Stimulated activated CD8-positive, alpha-beta memory T cell treated with anti-CD3 and anti-CD28 coated beads, Interleukin-15, amount 100 ng/mL, for 24 hours (primary cell): ENCODE measurements at places on chromosomes 6 and 20.

GRCh38 chr20:57570920-57571319 is 10.0 kb downstream of the PCK1 start:
- DNase-seq = no peak

DNA sequence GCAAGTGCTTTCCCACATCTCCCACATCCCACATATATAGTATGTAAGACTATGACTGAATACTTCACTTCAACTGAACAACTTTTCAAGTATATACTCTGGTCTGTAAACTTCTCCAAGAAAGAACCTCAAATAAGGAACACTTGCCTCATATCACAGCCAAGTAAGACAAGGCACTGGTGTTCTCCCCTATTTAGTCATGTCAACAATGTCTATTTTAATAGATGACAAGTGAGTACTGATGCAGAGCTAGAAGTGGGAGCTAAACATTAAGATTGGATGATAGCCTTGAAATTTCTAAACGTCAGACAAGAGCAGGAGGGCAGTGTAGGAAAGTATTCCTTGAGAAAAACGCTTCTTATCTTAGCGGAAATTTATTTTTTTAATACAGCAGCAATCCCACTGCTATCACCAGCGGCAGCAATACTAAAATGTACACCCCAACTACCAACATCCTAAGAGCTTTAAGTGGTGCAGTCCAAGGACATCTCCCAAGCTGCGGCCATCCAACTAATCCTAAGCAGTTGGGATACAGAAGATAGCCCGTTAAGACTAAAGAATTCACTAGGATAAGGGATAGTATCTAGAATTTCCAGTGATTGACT is 29.3 kb downstream of the DST start:
- no peak for DNase-seq

DNA sequence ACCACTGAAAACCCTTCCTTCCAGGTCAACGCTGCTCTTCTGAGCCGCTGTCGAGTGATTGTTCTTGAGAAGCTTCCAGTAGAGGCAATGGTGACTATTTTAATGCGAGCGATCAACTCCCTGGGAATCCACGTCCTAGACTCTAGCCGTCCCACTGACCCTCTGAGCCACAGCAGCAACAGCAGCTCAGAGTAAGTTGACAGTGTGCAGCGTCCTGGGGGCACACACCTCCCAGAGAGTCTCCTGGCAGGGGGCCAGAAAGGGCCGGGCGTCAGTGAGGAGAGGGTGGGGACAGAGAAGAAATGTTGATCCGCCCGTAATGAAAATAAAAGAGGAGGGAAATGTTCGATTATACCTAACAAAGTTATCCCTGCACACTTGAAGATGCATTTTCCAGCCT is 5.0 kb downstream of the WRNIP1 start:
- no peak for DNase-seq

GRCh38 chr6:70538376-70538775 is 28.4 kb upstream of the SDHAF4 start:
- no peak for DNase-seq

- no peak for DNase-seq
These were observed 50.0 kb downstream of the IL20RA start for GRCh38 chr6:136994782-136995181.

GRCh38 chr6:154862536-154862935 is 129.3 kb downstream of the SCAF8 start:
- DNase-seq = no peak

GRCh38 chr6:49980898-49981297 is 11.5 kb upstream of the DEFB113 start:
- no peak for DNase-seq

DNA sequence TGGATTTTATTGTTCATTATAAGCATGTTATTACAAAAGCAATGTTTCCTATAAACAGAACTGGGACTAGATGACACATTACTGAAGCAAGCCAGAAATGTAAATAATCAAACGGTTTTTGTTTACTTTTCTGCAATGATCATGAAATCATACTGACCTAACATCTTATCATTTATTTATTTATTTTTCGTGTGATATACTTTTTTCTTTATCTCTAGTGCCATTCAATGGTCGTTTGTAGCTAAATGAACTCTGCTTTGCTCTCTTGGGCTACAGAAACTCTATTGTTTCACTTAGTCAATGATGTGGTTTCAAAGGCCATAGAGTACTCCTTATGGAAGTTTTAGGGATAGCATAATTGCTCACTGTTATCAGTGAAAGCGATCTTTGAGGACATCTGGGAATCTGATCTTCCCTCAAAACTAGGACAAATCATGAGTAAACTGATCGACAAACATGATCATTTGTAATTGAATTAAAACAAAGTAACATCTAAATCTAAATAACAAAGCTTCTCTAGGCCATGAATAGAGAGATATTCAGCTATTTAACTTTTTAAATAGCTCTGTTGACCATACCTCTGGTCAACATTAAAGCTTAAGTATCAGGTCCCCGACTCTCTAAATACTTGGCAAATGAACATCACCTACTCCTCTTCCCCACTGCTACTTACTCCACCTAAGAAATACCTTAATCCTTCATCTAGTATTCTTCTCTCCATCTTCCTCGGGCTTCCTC is 933.4 kb downstream of the TFAP2A start:
- no peak for DNase-seq

- DNase-seq = no peak
These were observed 11.6 kb downstream of the GSS start for GRCh38 chr20:34943808-34944567.

- DNase-seq = no peak
These were observed 35.1 kb upstream of the SRPK1 start for GRCh38 chr6:35955970-35956369.

DNA sequence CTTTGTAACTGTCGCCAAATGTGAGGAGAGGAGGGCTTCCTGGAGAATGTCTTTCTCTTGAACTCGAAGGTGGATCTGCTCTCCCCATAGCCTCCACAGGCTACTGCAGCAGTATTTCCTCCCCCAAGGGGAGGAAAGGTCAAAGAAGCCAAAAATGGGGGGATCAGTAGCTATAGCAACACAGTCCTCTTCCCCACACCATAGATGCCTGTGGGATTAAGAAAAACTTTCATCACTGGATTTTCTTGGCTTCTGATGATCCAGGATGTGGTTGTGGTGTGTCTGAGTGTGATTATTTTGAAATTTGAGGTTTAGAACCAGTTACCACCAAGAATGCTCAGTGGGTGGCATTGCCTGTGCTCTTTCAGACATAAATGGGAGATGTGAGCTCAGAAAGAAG is 140.1 kb upstream of the SPACA1 start:
- no peak for DNase-seq

GRCh38 chr6:79469376-79470246 is 67.6 kb downstream of the LCA5 start:
- no peak for DNase-seq

DNA sequence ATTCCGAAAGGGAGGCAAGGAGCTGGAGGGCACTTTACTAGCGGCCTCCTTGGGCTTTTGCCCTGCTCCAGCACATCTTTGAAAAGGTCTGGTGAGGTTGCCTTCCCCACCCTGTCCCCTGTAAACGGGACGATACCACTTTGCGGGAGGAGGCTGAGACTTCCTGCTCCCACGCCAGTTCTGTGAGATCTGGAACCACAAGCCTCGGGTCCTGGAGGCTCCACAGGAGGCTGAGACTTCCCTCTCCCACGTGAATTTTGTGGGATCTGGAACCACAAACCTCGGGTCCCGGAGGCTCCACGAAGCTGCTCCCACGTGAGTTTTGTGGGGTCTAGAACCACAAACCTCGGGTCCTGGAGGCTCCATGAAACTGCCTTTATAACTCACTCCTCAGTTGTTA is 209.3 kb downstream of the DLL1 start:
- no peak for DNase-seq

GRCh38 chr6:89034586-89035251 is 45.8 kb upstream of the PNRC1 start:
- no peak for DNase-seq

DNA sequence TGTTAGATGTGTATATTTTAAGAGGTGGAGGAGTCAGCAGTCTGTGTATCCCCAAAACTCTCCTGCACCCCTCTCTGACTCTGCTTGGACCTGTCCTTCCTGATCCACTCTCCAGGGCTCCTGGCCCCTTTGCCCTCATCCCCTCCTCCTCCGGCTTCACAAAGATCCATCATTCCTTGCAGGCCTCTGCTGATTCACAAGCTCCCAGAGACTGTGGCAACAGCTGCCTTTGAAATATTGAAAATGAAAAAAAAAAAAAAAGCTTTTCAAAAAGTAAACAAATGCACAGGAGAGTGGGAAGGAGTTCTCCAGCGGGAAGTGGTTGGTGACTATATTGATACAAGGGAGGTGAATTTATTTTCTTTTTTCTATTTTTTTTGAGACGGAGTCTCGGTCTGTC is 330.2 kb upstream of the SULF2 start:
- DNase-seq = no peak

DNA sequence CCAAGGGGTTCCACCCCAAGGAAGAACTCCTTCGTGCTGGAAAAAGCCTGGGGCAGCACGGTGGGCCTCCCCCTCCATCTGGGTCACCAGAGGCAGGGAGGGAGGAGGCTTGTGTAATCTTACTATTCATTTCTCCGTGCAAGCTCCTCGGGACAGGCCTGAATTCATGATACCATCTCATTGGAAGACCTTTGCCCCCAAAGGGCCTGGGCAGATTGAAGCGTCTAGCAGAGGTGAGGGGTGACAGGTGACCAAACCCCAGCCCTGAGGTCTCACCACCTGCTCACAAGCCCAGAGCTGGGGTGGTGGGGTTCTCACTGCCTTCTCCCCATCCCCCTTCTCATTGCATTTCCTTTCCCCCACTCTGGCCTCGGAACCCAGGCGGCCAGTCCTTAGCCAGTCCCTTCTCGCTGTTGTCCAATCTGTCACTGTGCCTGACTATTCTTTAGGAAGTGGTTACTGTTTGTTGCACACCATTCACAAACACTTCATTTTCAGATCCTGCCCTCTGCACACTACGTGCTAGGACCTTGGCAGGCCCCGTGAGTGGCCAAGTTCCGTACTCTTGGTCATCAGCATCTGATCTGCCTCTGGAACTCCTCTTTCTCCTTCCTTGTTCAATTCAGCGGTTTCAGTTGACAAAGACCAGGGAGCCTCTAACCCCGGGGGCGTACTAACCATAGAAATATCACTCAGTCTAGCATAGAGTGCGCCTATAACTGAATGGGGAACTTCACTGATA is 137.1 kb downstream of the LY86 start:
- no peak for DNase-seq

- no peak for DNase-seq
These were observed 11.9 kb downstream of the PCMT1 start for GRCh38 chr6:149761438-149761837.

DNA sequence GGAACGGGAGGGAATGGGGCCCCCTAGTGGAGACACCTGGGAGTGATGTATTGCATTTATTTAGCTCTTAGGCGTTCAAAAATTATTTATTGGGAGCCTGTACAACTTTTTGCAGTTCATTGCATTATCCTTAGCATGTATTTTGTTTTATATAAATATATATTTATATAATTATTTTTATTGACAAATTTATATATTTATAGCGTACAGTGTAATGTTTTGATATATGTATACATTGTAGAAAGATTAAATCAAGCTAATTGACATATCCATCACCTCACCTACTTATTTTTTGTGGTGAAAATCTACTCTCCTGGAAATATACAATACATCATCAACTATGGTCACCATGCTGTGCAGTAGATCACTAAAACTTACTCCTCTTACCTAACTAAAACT is 975 bp downstream of the SIRT5 start:
- DNase-seq = no peak

GRCh38 chr6:5617179-5617578 is 355.9 kb downstream of the FARS2 start:
- no peak for DNase-seq
